ENCODE measurements at places on chromosomes 3 and 15.

- no peak for DNase-seq
Measured at GRCh38 chr3:169980055-169980454, 13.4 kb downstream of the SEC62 start.

- DNase-seq: no peak
Measured at GRCh38 chr15:77629070-77630030, 3.4 kb downstream of the LINGO1 start.

- no peak for DNase-seq
Measured at GRCh38 chr3:73622091-73622805, 2.5 kb downstream of the PDZRN3 start.

- no peak for DNase-seq
Measured at GRCh38 chr3:177041730-177042551, 155.3 kb downstream of the TBL1XR1 start.

GRCh38 chr3:5673521-5673920, 486.0 kb downstream of the EDEM1 start:
- no peak for DNase-seq

GRCh38 chr3:27657404-27657803, 64.7 kb downstream of the EOMES start:
- DNase-seq: no peak

DNA sequence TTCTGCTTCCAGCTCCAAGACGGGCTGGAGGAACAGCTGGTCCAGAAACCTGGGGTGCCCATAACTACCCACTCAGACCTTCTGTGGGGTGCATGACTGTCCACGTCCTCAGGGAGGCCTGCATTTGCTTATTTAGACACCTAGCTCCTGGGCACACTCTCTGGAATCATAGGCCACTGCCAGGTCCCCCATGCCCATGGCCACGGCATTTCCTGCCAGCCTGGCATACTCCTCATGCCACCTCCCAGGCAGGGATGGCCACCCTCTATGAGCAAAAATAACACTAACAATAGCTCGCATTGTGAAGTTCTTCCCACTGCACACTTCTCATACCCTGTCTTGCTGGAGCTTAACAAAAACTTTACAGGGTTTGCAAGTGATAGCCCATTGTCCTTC, 166.9 kb upstream of the TPM1 start:
- no peak for DNase-seq

GRCh38 chr3:70608434-70608833, 296.0 kb upstream of the MDFIC2 start:
- no peak for DNase-seq

- DNase-seq: no peak
Measured at GRCh38 chr3:49454898-49455681, 15.0 kb upstream of the DAG1 start.

DNA sequence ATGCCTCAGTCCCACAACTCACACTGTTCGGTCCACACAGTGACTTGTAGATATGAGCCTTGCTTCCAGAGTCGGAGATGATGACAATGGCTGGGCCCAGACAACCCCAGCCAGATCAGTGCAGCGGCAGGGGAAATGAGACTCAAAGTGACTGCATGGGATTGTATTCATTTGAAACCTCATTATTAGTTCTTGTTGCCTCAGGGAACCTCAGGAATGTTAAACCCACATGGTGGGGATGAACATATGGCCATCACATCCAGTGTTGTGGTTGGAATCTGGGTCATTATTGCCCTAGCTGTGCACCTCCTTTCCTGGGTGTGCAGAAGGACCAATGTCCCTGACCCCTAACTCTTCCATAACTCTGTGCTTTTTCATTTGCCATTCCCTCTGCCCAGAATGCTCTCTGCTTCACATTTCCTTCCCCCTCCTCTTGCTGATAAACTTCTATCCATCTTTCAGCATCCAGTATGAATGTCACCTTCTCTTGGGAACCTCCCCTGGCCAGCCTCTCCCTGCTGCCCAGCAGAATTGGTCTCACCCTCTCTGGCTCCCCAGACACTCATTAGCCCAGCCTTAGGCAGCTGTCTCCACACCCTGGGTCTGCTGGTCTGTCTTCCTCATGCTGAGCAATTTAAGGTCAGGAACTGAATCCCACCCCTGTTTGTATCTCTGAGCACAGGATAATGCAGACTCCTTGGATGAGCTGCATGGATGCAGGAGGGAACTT, 67.0 kb upstream of the TNFAIP8L3 start:
- no peak for DNase-seq

GRCh38 chr3:58572013-58572633, 5.1 kb downstream of the FAM107A start:
- DNase-seq: no peak

DNA sequence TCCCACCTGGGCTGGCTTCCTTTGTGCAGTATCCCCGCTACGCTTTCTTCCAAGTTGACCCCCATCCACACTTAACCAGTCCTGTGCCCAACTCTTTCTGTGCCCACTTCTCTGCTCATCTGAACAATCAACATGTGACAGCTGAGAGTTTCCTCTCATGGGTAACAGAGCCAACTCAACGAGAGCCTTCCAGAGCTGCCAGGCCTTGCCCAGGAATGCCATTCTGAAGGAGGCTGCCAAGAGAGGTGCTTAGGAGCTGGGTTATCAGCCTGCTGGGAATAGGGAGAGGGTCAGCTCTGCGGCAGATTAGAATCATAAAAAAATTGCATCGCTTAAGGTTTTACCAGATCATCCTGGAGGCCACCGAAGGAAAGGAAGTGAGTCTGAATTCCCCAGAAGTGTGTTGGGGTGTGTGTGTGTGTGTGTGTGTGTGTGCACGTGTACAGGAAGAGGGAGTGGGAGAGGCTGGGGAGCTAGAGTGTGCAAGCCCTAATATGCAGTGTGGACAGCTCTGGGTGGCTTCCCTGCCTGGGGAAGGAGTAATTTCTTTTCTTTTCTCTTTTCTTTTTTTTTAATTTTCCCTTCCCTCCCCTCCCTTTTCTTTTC, 66.7 kb downstream of the ITGA11 start:
- DNase-seq: no peak

DNA sequence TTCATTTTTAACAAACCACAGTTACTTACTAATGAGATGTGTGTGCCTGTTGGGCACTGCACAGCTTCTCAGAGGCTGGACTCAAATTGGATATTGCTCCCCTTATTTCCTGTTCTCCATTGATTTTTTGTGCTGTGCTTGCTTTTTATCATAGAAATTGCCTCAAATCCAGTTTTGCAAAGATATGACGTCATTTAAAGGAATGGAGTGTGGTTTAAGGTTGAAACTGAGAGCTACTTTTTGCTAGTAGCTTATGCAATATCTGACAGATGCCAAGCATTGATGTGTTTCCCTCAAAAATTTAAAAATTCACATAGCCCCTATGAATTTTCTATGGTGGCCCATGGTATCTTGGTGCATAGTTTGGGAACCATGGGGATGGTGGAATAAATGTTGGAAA, 67.7 kb upstream of the ROPN1 start:
- DNase-seq: no peak

- no peak for DNase-seq
Measured at GRCh38 chr3:134057006-134057653, 27.4 kb upstream of the SLCO2A1 start.

GRCh38 chr15:28120359-28120640, 21.2 kb upstream of the OCA2 start:
- no peak for DNase-seq

DNA sequence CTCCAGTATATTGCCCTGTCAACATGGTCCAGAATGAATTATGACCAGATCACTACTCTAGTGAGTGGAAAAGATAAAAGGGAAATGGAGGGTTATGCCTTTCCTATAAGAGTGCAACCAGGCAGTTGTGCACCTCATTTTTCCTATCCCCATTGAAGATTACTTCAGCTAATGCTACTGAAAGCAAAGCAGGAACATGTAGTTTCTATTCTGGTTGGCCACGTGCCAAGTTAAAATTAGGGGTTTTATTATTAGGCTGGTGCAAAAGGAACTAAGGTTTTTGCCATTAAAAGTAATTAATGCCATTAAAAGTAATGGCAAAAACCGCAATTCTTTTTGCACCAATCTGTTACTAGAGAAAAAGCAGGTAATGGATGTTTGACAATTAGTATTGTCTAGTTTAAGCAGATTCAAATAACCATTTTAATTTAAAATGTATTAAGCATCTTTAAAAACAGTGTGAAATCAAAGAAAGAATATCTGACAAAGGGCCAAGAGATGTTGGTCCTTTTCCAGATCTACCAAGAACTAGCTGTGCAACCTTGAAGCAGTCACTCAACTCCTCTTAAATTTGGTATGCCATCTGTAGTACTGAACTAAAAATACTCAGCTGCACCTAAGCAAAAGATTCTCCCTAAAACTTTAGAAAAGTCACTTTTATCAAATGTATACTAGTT, 567.5 kb upstream of the CCDC54 start:
- DNase-seq: no peak

GRCh38 chr3:13136426-13136825, 63.2 kb upstream of the IQSEC1 start:
- DNase-seq: no peak
